Dermis blood vessel endothelial cell (primary cell): ENCODE measurements at places on chromosomes 4 and X. TPM values are rescaled to one million over a fixed set of nuclear protein-coding genes. Genes with fewer than 3 reads are reported as not detected.

The PLAC8 gene
- total RNA-seq, result 0.34 and 1.1 TPM in 2 replicates

The TRIM75 gene
- total RNA-seq, result not detected in 2 replicates

The DUSP9 gene
- 0.05 and 0.17 TPM in 2 replicates for total RNA-seq

The MAOB gene
- total RNA-seq, result 0.23 TPM in 1 of 2 replicates, not detected in the other

The UPF3B gene
- total RNA-seq, result 1.9 and 4.0 TPM in 2 replicates

The NMU gene
- 0.23 TPM in 1 of 2 replicates, not detected in the other for total RNA-seq

The TLL1 gene
- 32.7 and 41.0 TPM in 2 replicates for total RNA-seq

The SLC25A53 gene
- total RNA-seq, result 5.3 and 10.7 TPM in 2 replicates

The SUPT20HL1 gene
- total RNA-seq, result not detected in 2 replicates

The NDST4 gene
- not detected in 2 replicates for total RNA-seq

The ADH1A gene
- total RNA-seq, result not detected in 2 replicates

The TSPAN7 gene
- 25.2 and 28.4 TPM in 2 replicates for total RNA-seq

The GYPE gene
- total RNA-seq, result 0.05 and 0.17 TPM in 2 replicates

The NLRP2B gene
- under 0.01 and 0.14 TPM in 2 replicates for total RNA-seq
